ENCODE measurements at places on chromosomes 3 and 15.

DNA sequence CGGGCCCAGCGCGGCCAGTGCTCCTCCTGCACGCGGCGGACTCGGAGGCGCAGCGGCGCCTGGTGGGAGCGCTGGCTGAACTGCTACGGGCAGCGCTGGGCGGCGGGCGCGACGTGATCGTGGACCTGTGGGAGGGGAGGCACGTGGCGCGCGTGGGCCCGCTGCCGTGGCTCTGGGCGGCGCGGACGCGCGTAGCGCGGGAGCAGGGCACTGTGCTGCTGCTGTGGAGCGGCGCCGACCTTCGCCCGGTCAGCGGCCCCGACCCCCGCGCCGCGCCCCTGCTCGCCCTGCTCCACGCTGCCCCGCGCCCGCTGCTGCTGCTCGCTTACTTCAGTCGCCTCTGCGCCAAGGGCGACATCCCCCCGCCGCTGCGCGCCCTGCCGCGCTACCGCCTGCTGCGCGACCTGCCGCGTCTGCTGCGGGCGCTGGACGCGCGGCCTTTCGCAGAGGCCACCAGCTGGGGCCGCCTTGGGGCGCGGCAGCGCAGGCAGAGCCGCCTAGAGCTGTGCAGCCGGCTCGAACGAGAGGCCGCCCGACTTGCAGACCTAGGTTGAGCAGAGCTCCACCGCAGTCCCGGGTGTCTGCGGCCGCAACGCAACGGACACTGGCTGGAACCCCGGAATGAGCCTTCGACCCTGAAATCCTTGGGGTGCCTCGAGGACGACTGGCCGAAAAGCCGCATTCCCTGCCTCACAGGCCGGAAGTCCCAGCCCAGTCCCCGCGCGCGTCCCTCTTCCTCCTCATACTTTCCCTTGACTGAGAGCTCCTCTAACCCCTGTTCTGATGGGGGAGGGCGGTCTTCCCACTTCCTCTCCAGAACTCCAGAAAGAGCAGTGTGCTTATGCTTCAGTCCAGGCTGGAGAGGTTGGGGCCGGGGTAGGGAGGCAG, 1.4 kb upstream of the IL17RC start:
- peak; percentile 67 for DNase-seq

GRCh38 chr15:34591306-34591705, 7.9 kb upstream of the GOLGA8B start:
- DNase-seq = no peak

GRCh38 chr3:33088691-33089090, 8.3 kb downstream of the GLB1 start:
- no peak for DNase-seq

GRCh38 chr3:141391991-141392316, 23.6 kb downstream of the ZBTB38 start:
- no peak for DNase-seq

GRCh38 chr15:77634266-77634962, 1.7 kb upstream of the LINGO1 start:
- no peak for DNase-seq

DNA sequence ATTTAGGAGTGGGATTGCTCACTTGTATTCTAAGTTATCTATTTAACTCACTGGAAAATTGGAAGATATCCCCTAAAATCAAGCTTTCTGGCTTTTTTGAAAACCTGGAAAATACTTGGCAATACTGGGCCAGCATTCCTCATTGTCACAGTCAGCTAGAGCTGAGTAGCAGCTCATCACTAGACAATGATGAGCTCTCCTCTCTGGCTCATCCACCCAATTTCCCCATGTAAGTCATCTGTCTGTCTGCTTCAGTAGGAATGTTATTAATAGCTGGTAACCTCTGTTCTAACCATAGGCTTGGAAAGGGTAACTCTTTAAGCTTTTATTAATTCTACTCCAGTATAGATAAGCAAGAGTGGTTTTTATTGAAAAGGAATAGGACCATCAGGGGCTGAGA, 39.7 kb upstream of the PIK3R4 start:
- DNase-seq = no peak

GRCh38 chr3:124383846-124384466, 346.3 kb upstream of the UMPS start:
- DNase-seq = no peak

DNA sequence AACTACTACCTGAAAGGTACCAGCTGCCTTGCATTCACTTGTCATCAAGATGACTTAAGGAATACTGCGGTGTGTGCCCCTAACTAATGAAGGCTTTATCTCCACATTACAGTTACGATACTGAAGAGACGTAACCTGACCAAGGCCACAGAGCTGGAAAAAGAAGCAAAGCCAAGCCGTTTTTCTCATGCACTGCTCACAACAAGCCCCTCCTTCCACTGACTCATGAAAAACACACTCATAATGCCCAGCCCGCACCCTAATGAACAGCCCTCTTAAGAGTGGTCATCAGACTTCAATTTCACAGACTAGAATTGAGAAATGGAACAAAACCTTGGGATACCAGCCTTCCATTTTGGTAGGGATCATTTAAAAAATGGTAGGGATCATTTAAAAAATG, 11.6 kb downstream of the PSMD6 start:
- DNase-seq = no peak

DNA sequence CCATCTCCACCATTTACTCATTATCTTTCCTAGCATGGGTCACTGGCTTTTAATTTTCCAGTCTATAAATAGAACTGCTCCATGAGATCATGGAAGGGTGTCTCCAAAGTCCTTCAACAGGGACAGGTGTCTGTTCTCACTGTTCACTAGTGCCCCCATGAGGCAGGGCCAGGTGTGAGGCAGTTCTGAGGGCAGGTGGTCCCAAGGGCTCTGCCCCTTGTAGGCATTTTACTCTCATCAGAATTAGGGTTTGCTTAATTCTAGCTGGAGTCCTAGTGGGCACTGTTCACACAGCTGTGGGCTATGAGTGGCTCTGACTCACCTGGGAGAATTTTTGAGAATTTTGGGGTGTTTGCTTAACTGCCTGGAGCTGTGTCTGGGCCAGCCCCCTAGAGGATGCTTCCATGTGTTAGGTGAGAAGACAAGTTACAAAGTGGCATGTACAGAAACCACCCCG, 248.0 kb upstream of the LYSMD4 start:
- no peak for DNase-seq

GRCh38 chr15:28004143-28005003, 94.7 kb downstream of the OCA2 start:
- DNase-seq = no peak

DNA sequence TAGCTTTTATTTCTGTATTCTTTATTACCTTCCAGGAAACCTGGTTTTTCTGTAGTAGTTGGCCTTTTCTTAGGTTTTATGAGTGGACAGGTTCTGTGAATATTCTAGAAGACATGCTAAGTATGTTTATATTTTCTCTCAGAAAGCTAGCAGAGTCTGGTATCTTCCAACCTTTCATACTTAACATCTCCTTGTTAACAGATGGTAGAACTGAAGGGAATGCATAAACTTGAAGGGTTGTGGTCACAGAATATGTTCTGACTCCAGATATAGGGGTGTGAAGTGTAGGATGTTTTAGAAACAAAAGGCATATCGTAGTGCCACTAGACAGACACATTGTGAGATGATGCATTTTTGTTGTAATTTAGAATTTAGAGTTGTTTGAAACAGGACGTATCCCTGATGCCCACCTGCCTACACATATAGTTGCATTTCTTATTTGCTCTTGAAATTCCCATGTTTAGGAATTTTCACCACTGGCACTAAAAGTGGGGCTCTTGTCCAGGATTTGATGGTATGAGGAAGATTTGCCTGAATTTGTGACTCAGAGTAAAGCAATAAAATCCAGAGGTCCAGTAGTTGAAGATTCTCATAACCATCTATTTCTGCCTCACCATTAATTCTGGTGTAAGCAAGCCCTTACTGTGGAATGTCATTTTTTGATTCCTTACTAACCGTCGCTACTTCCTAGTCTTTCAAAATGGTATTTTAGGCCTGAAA, 274.5 kb downstream of the FEZF2 start:
- DNase-seq = no peak

- DNase-seq = no peak
Measured at GRCh38 chr3:99842826-99843589, 25.3 kb downstream of the CMSS1 start.

- DNase-seq = no peak
Measured at GRCh38 chr3:189146848-189147247, 24.9 kb upstream of the TPRG1 start.

DNA sequence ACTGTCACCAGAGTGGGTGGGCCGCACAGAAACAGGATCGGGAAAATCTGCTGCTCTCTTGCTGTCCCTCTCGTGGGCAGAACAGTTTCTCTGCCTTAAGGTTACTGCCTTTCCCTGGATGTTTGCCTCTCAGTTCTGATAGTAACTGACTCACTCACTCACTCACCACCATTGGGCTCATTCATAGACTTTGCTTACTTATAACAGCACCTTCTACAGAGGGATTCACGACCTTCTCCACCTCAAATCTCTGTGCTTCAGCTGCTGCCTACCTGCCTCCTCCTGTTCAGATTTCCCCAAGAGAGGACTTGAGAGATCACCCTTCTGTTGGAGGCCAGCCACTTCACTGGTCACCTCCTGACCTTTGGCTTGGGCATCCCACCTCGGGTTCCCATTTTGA, 147.7 kb upstream of the ICE2 start:
- no peak for DNase-seq

GRCh38 chr15:101028772-101029438, 109.7 kb downstream of the LRRK1 start:
- no peak for DNase-seq

DNA sequence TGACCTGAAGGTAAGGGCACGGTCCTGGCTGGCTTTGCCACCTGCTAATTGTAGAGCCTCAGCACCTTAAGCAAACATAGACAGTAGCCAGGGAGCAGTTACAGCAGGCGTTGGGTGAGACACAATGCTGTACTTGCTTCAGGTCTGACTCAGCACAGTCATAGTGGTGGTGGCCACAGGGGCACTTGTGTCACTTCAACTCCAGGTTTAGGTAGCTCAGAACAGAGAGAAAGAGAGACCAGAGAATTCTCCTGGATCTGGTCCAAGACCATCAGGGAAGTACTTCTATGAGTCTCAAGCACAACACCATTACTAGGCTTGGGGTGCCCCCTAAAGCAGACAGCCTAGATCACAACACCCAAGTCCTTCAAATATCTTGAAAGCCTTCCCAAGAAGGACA, 204.4 kb downstream of the OTOL1 start:
- no peak for DNase-seq

DNA sequence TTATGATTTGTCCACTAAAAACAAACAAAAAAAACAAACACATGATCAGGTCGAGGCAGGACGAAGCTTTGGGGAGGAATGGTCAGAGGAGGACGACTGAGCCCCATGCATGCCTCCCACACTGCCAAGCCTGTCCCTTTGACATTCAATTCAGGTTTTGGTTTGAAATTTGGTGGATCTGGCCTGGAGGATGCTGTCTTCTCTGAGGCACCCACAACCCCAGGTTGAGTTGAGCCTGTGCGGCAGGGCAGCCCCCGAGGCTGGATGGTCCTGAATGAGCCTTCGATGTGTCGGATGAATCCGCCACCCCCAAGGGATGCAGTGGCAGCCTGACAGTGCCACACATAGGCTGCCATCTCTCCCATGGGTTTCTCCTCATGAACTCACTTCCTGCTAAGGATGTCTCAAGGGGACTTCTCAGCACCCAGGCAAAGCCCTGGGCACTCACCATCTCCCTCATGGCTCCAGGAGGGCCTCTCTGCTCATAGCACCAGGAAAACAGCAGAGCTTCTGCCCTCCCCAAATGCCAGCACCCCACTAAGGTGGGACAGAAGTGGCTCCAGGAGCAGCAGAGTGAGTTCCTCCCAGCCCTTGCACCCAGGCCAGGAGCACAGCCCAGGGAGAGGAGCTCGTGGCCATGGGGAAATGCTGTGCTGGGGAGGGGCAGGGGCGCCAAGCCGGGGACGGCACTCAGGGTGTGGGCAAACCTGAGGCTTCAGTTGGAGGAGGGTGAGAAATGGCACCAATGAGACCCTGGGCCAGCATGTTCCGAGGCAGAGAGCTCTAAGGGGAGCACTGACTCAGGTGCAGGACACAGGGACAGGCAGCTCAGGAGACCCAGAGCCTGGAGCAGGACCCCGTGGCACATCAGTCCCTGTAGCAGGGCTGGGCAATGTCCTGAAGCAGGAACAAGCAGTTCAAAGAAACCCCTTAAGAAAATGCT, 18.5 kb downstream of the PRR23E start:
- no peak for DNase-seq

- DNase-seq = no peak
Measured at GRCh38 chr15:80778964-80779657, at the start of gene CEMIP. CEMIP (plus strand) TSS chr15:80779370; CDS start chr15:80873880, 94,510 bp downstream.

DNA sequence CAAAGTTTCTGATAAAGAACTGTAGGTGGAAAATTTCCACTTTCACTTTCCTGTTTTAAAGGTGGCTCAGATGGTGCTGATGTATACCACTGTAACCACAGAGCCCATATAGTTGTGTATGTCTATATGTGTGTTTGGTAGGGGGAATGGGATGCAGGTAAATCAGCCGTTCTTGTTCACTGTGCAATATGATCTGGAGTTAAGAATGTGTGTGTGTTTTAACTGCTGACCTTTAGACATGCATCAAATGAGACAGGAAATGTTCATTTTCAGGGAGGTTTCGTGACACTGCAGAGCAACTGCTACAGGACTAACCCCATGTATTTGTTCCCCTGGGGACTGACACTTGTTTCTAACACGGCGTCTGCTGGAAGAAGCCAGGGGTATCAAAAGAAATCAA, 180.5 kb downstream of the TAFA4 start:
- DNase-seq = no peak

DNA sequence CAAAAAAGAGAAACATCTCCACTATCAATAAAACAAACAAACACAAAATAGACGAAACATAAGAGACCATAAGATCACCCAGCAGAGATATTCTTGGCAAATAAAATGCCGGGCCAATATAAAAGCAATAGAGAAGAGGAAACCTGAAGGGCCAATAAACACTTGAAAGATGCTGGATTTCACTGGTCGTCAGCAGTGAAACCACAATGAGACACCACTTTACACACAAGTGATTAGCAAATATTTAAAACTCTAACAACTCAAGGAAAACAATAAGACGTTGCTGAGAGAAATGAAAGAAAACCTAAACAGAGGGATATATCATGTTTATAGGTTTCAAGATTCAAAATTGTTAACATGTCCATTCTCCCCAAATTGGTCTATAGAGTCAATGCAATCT, 148.5 kb downstream of the WDR76 start:
- DNase-seq = no peak

- no peak for DNase-seq
Measured at GRCh38 chr3:165491487-165491886, 295.3 kb upstream of the SLITRK3 start.

DNA sequence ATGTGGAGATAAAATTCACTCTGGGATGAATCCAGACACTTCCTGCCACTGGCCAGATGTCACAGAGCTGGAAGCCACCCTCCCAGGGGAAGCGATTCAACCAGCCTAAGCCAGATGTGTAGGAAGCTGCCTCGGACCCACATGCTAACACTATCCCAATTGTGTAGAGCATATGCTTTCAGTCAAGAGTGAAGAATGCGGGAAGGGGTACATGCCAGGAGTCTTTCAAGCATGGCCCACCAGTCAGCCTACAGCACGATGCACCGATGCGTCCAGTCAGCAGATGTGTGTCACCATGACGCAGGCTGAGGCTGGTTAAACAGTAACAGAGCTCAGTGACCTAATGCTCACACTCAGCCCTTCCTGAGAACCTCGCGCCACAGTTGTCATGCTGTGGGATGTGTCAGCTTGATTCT, 38.8 kb upstream of the BNC1 start:
- peak; percentile 14 for DNase-seq
